SJSA1 (cell line): ENCODE measurements at places on chromosomes 1 and 21. TPM values are rescaled to one million over a fixed set of nuclear protein-coding genes. Genes with fewer than 3 reads are reported as not detected.

- no peak overlapping the region for H3K4me3 ChIP-seq
- no peaks in the 10 kb centered on the region for H3K27me3 ChIP-seq
- no peak for DNase-seq
Measured at GRCh38 chr1:154418062-154418921, 13.1 kb downstream of the IL6R start.

Gene FBLIM1
- total RNA-seq = 66.6 and 151 TPM in 2 replicates

Gene CNIH3
- 7.8 and 7.9 TPM in 2 replicates for total RNA-seq

Gene BARHL2
- total RNA-seq = not detected in 2 replicates
